NB4 (cell line): ENCODE measurements at places on chromosomes 5 and 9.

GRCh38 chr9:70147651-70148050 is 104.0 kb downstream of the MAMDC2 start:
- DNase-seq = no peak

DNA sequence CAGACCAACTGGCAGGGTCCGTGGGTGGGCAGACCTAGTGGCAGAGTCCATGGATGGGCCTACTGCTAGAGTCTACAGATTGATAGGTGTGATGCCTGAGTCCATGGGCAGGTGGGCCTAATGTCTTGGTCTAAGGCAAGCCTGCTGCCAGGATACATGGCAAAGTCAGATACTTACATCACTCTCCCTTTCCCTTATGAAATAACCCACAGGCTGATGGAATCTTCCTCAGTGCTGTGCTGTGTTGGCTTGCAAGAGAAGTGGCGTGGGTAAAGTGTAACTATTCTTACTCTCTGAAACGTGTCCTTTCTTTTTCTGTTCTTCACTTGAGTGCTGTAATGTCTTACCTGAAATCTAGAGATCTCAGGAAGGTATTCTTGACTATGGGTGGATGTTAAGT is 67.3 kb upstream of the ADRB2 start:
- DNase-seq = no peak

GRCh38 chr9:80320480-80320879 is 748.7 kb downstream of the TLE4 start:
- no peak for DNase-seq

DNA sequence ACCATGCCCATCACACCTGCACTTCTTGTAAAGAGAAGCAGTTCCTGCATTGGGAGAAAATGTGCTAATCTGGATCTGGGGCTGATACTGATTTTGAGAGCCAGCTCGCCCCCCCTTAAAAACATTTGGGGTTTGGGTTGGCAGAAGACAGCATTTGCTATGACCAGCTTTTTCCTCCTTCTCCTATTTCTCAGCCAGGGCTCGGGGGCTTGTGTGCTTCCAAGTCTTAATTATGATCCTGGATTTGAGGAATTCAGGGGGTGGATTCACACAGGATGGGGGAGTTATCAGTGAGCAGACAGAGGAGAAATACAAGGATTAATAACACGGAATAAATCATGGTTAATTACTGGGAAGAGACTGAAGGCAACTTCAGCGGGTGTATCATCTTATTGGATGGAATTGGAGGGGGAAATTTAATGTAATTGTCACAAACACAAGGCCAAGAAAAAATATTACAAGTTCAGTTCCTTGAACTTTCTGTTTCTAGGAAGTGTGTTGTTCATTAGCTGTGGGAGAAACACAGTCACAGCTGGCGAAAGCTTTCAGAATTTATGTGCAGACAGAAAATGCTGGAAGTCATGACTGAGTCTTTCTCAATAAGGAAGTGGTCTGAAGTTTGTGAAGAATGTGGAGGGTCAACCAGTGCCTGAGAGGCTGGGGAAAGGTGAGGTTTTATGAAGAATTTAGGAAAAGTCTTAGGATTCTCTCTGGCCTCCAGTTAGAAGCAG is 15.3 kb downstream of the C9orf152 start:
- peak; percentile 57 for DNase-seq

GRCh38 chr9:136546697-136547501 is 1.1 kb upstream of the NOTCH1 start:
- DNase-seq = peak; percentile 66

- no peak for DNase-seq
Observed at GRCh38 chr9:71119746-71120145, 1.7 kb downstream of the TRPM3 start.

GRCh38 chr9:68931821-68932220 is 82.1 kb downstream of the PRKACG start:
- DNase-seq = no peak

GRCh38 chr5:120507800-120508463 is 43.8 kb downstream of the PRR16 start:
- no peak for DNase-seq

DNA sequence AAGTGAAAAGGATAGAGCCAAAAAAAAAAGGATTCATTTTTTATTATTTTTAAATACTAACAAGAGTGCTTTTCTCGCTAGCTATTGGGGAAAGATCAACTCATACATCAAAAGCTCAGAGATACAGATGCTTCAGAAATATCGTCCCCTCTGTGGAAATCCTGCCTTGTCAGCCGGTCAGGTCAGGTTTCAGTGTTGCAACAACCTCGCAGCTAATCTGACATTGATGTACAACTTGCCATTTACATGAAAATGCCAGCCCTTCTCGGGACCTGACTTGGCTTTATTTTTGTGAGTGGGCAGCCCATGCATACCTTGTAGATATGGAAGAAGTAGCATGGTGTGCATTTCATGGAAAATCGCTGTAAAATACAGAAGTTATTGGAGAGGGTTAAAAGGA is 358.8 kb upstream of the ADAMTS16 start:
- no peak for DNase-seq

GRCh38 chr5:36406023-36406422 is 104.3 kb upstream of the RANBP3L start:
- no peak for DNase-seq

DNA sequence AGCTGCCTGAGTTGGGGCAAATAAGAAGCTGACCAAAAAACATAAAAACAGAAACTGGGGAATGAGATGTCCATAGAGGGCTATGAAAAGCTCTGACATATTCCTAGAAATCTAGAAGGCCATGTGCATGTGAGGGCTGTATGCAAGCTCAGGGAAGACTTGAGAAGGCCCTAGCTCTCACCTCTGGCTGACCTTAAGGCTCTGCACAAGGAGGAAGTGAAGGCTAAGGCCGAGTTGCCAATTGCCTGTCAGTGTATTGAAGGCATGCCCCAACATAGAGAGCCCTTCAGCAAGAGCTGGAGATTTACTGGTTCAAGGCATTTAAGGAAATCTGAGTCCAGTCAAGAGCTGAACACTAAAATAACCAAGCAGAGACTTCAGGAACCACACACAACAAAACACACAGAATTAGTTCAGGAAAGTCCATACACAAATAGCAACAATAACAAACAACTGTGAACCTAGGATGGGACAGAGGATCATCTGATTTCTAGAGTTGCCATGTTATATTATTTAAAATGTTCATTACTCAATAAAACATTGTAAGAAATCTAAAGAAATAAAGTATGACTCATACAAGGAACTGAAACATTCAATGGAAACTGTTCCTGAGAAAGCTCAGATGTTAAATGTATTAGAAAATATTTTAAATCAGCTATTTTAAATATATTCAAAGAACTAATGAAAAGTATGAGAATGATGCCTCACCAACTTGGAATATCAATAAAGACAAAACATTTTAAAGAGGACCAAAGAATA is 161.8 kb downstream of the AUH start:
- DNase-seq = peak; percentile 20

- no peak for DNase-seq
Observed at GRCh38 chr5:137497396-137498290, 1.5 kb downstream of the SPOCK1 start.

GRCh38 chr5:57911438-57911837 is 428.8 kb upstream of the ACTBL2 start:
- no peak for DNase-seq

DNA sequence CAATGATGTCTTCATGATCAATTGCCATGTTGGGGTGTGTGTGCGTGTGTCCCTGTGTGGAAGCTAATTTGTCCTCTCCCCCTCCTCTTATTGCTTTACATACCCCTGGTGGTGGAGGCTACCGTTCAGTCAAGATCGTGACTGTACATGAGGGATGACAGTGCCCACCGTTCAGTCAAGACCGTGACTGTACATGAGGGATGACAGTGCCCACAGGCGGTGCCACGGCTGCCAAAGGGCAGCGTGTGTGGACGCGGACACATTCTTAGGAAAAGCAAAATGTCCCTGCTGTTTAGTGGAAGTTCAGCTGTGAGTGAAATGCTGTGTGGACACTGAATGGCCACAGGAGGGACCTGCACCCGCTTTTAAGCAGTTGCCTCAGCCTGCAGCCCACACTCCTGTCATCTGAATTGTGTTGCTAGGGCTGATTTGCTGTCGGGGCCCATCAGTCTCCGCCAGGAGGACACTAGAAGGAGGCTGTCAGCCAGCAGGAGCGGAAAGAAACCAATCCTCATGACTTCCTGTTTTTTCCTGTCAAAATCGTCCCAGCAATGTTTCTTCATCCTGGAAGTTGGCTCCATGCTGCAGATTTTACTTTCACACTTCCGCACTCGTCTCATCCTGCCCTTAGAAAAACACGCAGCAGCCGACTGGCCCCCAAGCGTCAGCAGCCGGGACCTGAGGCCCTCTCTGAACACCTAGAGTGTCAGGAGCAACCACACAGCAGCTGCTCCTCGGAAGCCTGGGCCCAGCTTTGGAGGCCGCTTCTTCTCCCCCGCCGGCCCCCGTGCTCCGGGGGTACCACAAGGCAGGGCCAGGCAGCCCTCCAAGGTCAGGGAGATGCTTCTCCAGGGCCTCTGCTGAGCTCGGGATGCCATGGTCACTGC is 9.1 kb downstream of the OR2V1 start:
- peak; percentile 33 for DNase-seq

DNA sequence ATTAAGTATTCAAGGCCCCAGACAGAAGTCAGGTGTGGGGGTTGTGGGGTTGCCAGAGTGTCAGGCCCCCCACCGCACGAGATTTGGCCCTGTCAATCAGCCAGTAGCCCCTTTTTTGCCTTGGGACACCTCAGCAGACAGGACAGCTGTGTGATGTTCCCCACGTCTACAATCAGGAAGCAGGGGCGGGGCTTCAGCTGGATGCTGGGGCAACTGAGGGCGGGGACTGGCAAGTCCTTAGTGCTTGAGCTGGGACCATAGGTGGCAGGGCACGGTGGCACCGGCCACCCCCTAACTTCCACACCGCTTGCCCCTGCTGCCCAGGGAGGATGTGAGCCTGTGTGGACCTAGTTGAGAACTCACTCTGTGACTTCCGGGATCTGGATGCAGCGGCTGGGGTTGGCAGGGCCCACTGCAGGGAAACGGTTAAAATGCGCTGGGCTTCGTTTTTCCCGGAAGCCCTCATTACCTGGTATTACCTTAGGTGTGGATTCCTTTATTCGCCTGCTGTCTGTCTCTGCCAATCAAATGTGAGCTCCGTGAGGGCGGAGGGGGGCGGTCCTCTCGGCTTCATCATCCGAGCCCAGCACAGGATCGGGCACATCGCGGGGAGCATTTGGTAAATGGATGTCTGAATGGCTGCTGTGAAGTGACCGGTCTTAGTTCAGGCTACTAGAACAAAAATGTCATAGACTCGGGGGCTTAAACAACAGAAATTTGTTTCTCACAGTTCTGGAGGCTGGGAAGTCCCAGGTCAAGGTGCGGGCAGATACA is 7.5 kb upstream of the GTF3C5 start:
- peak; percentile 61 for DNase-seq

DNA sequence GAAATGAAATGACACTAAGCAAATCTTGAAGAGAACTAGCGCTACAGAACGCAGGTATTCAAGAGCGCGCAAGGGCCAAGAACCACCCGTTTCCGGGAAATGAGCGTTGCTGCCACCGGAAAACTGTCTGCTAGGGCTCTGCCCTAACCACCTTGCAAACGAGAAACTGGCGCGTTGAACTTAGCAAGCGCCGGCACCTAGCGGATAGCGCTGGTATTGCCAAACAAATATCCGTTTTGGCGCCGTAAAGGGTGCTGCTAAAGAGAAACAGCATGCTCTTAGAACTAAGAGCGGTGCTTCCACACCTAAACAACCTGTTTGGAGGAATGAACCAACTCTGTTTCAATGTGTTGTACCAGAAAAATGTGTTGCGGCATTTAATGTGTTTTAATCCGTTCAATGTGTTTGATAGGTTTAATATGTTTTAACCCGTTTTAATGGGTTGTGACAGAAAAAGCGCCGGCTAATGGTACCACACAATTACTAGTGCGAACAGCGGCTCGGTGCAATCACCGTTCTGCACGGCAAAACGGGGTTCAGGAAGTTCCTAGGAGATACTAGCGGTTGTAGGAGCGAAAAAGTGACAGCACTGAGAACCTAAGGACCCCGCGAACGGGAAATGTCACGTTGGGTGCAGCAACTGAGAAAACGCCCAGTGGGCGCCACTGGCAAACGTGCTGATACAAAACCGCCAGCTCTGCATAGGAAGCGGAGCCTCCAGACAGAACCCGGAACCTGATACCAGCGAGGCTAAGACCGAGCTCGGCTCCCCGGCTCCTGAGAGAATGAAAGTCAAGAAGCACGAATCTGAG is at the start of gene ANXA2R:
ANXA2R (minus strand) TSS at position 33 of the 812 bp plus-strand sequence. CDS start 273 bp downstream, outside the sequence.
- peak; percentile 98 for DNase-seq

GRCh38 chr9:9612755-9613154 is 1000.0 kb downstream of the PTPRD start:
- DNase-seq = no peak

GRCh38 chr5:172869691-172870090 is 35.6 kb downstream of the ERGIC1 start:
- no peak for DNase-seq

DNA sequence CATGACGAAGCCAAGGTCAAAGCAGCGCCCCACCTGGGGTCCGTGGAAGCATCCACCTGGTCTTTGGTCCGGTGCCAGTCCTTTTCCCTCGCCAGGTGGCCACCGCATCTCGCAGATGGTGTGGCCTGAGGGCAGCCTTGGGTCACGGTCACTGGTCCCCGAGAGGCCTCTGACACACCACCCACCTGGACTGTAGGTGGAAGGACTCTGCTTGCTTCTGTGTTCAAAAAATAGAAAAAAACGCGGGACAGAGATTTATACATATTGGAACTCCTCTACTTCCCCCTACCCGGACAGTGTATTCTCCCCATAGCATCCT is 466 bp upstream of the TTC39B start:
- DNase-seq = no peak

GRCh38 chr9:80648336-80648735 is 1041.0 kb downstream of the TLE1 start:
- no peak for DNase-seq

DNA sequence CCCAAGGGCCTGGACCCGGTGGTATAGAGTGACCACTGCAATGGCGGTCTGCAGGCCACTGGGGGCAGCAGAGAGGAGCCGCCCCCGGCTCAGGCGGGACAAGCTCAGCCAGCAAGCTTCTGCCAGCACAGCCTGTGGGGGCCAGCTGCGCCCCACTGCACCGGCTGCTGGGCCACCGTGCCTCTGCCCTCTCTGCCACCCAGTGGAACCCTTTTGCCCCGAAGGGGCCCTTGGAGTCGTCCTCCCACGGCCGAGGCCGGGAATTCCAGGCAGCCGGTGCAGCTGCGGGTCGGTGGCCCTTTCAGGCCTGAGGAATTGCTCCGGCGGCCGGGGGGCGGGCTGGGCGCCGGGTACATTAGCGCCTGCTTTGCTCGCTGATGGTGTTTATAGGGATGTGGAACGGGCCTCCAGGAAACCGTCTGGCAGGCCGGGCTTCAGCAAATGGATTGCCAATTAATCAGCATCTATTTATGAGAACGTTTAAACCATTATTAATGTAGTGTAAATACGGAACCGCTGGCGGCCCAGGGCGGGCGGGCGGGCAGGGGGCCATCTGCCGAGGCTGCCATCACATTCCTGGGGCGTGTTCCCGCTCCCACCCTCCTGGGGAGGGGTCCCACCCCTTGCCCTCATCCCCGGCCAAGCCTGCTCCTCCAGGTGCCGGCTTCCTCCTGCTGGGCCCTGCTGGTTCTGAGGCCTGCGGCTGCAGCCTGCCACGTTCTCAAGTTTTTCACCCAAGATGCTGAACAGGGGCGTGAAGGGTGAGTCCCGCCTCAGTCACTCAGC is 127.4 kb downstream of the BARX1 start:
- DNase-seq = peak; percentile 41

- no peak for DNase-seq
Observed at GRCh38 chr5:91598216-91598615, 215.1 kb upstream of the ARRDC3 start.

- peak; percentile 42 for DNase-seq
Observed at GRCh38 chr5:112737070-112737462, 619 bp upstream of the APC start.

- peak; percentile 33 for DNase-seq
Observed at GRCh38 chr5:107294211-107294550, 376.6 kb downstream of the EFNA5 start.
